DMS79 treated with DMSO at 0.1 percent for 48 hours (cell line): ENCODE measurements at places on chromosomes 16 and 17.

DNA sequence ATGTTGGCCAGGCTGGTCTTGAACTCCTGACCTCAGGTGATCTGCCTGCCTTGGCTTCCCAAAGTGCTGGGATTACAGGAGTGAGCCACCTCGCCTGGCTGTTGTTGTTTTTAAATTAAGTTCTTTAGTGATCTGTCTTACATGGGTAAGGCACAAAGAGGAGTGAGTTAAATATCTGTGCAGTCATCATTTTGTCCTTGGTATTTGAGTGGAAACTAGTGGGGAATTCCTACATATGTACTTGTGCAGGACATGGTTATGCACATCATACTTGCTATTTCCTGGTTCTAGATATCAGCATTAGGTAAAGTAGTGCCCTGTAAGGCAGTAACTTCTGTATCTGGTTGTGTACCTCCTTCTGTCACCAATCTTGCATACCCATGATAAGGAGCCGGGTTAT, 3.7 kb downstream of the KPNB1 start:
- no peak for DNase-seq

DNA sequence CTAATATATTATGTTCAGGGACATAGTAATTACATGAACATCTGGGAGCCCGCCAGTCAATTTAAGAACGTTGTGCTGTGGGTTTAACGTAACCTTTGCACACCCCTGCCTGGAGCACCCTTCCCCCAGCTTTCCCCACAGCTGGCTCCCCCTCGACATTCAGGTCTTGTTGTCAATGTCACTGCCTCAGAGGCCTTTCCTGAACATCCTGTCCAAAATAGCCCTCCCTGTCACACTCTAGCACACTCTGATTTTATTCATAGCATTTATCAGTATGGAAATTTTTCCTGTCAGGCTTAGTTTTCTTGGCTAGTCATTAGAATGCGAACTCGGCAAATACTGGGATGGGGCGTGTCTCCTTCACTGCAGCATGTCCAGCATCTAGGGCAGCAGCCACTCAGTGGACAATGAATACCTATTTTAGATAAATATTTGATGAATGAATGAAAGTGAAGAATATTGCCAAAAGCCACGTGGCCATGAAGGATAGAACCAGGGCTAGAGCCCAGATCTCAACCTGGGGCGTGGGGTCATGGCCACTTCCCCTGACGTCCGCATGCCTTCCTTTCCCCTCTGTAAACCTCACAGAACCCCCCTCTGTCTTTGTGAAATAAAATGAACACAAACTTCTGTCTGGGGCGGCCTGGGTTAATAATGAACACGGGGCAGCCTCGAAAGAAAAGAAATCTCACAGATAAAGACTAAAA, 10.5 kb downstream of the PIK3R6 start:
- no peak for DNase-seq

- no peak for DNase-seq
Observed at GRCh38 chr16:29843931-29844330, 19.1 kb downstream of the CDIPT start.

DNA sequence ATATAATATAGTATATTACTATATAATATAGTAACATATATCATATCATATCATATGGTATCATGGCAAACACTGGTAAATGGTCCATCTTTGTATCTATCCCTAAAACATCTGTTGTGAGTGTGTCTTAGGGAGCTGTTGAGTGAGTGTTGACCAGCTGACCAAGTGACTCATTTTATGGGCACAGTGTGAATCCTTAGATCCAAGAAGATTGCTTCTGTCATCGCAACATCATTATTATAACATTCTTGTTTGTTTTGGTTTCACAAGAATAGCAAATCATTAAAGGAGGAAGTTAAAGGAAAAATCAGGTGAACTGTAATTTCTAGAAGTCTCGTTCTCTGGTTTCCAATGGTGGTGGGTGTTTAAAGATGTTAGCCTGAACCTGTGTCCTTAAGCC, 11.7 kb upstream of the MAF start:
- DNase-seq = no peak

DNA sequence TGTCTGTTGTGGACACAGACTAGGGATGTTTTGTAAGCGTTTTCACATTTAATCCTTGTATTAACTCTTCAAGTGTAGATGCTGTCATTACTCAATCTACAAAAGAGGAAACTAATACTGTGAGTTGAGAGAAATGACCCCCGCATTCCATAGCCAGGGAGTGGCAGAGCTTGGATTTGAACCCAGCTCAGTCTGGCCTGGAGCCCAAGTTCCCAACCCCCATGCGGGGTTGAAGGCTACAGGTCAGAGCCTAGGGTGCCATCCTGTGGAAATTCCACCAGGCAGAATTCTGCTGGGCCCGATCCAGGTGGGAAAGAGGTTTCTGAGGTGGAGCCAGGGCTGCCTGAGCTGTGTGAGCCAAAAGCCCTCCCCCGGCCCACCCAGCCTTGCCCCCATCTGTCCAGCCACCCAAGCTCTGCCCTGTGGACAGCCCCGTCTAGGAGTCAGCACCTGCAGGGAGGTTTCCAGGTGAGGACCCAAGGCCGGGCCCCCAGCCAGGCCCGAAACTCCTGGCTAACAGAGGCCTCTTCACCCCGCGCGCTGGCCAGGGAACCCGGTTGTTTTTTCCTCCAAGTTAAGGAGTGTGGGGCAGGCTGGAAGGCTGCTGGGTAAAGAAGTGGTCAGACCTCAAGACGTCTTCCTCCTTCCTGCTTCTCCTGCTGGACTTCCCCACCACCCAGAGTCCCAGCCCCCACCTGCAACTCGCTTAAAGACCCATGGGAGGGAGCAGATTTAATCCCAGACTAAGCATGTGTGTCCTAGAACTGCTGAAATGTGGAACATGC, 5.7 kb downstream of the MMP15 start:
- DNase-seq = no peak

GRCh38 chr16:51012396-51012795, 138.7 kb downstream of the SALL1 start:
- DNase-seq = no peak

- no peak for DNase-seq
Observed at GRCh38 chr17:2502871-2503580, 8.7 kb downstream of the METTL16 start.

DNA sequence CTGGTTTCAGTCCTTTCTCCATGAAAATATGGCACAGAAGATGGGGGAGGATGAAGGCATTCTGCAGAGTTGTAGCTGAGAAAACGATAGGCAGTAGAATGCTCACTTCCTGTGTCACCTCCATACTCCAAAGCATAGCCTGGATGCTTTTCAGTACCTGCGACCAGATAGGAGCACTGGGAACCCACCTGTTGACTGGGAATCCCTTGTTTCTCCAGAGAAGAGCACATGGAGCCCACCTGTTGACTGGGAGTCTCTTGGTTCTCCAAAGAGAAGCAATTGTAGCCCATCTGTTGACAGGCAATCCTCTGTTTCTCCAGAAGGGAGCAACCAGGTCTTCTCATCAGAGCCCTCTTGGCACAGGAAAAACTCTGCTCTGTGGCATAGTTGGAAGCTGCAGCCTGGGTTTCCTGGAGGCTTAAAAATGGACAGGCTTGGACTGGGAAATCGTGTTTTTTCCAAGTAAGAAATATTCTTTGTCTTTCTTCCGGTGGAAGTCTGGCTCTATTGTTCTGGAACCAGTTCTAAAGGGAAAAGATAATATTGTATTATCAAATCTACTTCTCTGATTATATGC, 13.2 kb downstream of the TERF2IP start:
- no peak for DNase-seq

- DNase-seq = no peak
Observed at GRCh38 chr17:28370035-28370743, at the start of gene VTN. Gene VTN, minus strand, starts transcription at chr17:28370307. Its CDS starts 104 bp downstream, at chr17:28370203.

DNA sequence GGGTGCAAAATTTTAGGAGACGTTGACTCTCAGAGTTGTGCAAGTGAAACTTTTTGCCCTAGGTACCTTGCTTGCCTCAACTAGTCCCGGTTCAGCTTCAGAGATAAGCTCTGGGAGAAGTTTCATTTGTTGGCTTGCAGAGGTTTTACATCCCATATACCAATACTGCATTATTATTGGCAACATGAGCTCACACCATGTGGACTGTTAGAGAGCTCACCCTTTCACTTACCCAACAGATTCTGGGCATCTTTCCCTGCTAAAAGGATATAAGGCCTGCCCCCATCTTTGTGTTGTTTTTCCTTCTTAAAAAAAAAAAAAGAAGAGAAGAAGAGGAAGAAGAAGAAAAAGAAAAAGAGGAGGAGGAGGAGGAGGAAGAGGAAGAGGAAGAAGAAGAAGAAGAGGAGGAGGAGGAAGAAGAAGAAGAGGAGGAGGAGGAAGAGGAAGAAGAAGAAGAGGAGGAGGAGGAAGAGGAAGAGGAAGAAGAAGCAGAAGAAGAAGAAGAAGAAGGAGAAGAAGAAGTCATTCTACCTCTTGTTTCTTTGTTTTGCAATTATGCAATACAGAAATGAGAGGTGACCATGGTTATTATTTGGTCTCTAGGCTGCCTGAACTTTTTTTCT, 292.6 kb upstream of the IRX3 start:
- no peak for DNase-seq

- peak; percentile 14 for DNase-seq
Observed at GRCh38 chr17:5583426-5584382, 605 bp downstream of the NLRP1 start.

DNA sequence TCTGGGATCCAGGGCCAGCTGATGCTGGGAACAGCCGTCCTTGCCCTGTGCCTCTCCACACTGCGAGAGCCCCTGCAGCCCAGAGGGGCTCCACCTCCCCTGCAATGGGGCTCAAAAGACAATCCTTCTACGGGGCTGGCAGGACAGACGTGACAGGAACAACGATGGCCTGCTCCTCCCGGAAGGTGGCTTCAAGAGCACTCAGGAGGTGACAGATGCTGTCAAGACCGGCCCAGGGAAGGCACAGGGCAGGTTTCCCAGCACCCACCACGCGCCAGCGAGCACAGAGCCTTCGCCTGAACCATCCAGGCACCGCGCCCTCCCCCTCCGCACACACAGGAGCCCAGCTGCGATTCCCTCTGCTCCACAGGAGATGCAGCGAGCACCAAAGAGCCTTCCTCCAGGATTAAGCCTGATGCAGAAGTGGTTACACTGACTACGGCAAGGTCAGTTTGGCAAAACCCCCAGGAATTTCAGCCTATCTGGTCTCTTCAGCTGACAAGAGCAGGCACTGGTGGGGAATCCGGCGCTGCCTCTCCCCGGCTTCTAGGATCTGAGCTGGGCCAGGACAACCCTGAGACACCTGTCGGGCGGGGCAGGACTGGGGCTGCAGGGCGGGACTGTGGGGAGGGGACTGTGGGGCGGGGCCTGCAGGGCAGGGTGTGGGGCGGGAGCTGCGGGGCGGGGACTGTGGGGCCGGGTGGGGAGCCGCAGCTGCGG, 103.4 kb downstream of the ZNF778 start:
- DNase-seq = peak; percentile 17

DNA sequence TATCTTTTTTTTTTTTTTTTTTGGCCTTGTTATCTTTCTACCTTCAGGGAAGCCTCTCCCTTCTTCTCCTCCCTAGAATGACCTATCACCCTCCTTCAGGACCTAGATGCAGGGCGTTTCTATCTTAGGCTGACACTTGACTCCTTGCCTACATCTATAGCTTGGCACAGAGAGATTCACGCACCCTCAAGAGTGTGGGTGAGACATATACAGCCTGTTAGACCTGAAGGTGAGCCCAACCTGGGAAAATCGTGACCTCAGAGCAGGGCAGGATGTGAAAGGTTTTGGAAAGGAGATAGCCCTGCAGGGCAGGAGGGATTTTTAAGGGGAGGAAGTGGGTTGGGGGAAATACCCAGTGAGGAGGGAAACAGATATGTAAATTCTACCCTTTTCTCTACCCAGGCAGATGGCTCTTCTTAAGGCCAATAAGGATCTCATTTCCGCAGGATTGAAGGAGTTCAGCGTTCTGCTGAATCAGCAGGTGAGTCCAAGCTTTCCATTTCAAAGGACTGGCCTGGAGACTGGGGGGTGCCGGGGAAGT, at the start of gene AHSP:
TSS of gene AHSP (plus strand) at position 167 of the 541 bp plus-strand sequence. CDS start at position 407, 240 bp downstream.
- no peak for DNase-seq

GRCh38 chr16:87665193-87665592, 62.9 kb downstream of the JPH3 start:
- DNase-seq = no peak

- DNase-seq = no peak
Observed at GRCh38 chr16:3182608-3183444, 5.2 kb upstream of the OR1F1 start.

DNA sequence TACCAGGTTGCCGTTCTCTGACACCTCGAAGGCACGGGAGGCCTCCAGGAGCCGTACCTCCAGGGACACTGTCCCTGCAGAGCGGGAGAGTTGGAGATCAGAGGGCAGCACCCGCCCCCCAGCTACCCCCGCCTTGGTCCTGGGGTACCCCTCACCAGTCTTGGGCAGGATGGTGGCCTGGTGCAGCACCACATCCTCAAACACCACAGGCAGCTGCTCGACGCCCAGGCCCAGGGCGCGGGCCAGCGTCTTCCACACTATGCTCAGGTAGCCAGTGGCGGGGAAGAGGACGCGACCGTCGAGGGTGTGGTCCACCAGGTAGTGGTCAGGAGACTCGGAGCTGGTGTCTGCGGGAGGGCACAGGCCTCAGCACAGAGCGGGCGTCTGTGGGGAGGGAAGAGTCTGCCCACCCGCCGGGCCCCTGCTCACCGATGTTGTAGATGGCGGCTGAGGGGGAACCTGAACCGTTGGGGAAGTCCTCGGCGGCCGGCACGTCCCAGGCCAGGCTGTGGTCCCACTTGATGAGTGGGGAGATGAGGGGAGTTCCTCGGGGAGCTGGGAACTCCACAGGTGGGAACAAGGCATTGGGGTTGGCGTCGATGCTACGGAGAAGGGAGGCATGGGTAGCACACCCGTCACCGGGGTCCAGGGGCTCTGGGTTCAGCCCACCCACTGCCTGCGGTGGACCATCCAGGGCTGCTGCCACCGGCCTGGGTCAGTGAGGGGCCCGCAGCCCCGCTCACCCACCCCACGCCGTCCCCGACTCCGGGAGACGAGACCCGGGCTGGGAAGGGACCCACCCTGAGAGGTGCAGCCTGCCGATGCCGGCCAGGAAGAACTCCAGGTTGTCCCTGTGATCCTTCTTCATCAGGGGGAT, 9.8 kb downstream of the FASN start:
- DNase-seq = no peak

GRCh38 chr17:57009737-57010445, 32.0 kb downstream of the SCPEP1 start:
- DNase-seq = peak; percentile 63

- DNase-seq = no peak
Observed at GRCh38 chr17:7406235-7406825, 1.3 kb upstream of the NLGN2 start.

DNA sequence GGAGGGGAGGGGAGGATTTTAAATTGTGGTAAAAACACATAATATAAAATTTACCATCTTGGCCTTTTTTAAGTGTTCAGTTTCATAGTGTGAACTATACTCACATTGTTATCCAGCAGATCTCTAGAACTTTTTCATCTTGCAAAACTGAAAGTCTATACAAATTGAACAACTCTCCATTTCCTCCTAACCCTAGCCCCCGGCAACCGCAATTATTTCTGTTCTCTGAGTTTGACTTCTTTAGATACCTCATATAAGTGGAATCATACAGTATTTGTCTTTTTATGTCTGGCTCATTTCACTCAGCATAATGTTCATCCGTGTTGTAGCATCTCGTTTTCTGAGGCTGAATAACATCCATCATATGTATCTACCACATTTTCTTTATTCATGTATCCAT, 30.0 kb upstream of the MRTFB start:
- DNase-seq = no peak

- DNase-seq = peak; percentile 2
Observed at GRCh38 chr16:70437017-70437581, 1.8 kb downstream of the ST3GAL2 start.
